Adrenal gland (tissue), 19 donors: ENCODE measurements at places on chromosomes 6 and 20.

- no peak for DNase-seq
These were observed 64.0 kb downstream of the KIF13A start for GRCh38 chr6:17923401-17923863.

- DNase-seq, result no peak
These were observed 91.1 kb upstream of the THBS2 start for GRCh38 chr6:169344750-169345065.

GRCh38 chr20:31987744-31988143 lies 19.8 kb downstream of the XKR7 start:
- peak; percentile 56 for DNase-seq

GRCh38 chr6:28742668-28743270 lies 181.0 kb downstream of the TRIM27 start:
- DNase-seq, result no peak

DNA sequence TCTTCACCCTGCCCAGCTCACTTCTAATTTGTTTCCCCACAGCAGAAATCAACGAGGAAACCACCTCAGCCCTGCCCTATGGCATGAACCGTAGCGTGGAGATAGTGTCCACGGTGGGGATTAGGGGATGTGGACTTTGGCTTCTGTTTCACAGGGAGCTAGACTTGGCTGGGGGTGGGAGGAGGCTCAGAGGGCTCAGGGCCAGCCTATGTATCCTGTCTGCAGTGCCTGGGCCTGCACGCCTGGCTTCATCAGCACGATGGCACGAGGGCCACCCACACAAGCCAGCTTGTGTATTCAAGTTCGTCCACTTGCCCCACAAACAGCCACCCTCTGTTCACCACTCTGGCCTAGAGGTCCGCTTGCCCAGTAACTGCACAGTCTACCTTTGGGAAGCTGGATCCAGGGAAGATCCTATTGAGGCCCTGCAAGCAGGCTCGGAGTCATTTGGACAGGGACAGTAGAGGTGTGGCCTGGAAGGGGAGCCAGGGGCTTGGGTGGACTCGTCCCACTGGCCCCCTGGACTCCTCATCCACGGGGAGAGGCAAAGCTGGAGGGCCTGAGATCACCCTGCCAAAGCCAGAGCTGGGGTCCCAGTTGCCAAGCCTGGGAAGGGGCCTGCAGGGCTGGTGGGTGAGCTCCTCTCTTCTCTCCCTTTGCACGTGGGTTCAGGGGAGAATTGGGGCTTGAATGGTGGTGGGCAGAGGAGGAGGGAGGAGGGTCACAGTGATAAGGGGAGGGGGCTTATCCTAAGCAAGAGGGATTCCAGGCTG lies 38.0 kb upstream of the FAM83D start:
- no peak for DNase-seq

- no peak for DNase-seq
These were observed 17.7 kb downstream of the SYNJ2 start for GRCh38 chr6:157999168-158000051.

- DNase-seq, result no peak
These were observed 11.6 kb downstream of the SLC9A8 start for GRCh38 chr20:49824206-49824605.

- no peak for DNase-seq
These were observed 538.1 kb upstream of the MAN1A1 start for GRCh38 chr6:119887666-119888065.

GRCh38 chr6:47097092-47097945 lies 55.2 kb upstream of the ADGRF1 start:
- DNase-seq, result peak; percentile 62

DNA sequence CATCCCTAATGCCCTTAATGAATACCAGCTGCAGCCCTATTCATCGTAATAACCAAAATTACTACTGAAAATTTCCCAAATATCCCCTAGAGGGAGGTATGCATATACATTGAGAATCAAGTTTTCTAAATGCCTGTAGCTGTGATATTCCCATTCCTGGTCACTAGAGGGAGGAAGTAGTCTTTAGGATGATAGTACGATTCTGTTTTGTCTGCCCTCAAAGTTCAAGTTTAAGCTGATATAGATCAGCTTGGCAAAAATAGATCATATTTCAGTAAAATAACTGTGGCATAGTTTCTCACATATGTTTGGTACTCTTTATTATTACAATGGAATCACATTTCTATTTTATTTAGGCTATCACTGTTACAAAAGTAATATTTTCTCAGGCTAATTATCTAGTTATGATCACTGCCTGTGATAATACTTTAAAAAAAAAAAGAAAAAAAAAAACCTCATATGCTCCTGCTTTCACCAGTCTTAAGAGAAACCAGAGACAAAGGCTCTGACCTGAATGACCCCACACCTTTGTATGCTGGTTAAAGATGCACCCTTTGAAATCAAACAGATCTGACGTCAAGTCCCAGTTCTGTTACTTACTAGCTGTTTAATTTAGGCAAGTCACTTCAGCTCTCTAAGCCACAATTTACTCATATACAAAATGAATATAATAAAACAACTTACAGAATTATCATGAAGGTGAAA lies 11.0 kb downstream of the TSPYL1 start:
- DNase-seq, result no peak

DNA sequence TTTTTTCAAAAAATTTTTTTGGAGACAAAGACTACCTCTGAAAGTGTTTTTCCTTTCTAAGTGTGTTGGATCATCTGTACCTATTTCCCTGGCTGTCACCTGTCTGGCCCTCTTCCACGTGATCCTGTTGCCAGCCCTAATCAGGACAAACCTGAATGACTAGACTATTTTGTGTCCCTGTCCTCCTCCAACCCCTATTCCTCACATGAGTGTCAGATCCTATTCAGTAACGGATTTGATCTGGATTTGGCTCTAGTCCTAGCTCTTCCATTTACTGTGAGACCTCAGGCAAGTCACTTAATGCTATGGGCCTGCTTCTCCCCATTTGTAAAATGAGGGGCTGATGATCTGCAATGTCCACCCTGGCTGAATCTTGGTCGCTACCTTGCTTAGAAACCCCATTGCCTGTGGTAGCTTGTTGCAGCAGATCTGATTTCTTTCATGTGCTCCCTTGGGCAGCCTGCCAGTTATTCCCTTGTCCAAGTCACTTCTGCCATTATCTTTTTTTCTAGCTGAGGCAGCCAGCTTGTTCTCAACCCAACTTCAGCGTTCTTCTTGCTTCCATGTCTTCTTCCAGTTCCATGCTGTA lies 4.8 kb downstream of the PHF20 start:
- peak; percentile 83 for DNase-seq
